ENCODE measurements at places on chromosomes 3 and 15.
A peak's percentile ranks its signal among the peaks of the same experiment; 100 is the strongest.

GRCh38 chr3:191330530-191331048 lies 263 bp upstream of the UTS2B start:
- DNase-seq = no peak

DNA sequence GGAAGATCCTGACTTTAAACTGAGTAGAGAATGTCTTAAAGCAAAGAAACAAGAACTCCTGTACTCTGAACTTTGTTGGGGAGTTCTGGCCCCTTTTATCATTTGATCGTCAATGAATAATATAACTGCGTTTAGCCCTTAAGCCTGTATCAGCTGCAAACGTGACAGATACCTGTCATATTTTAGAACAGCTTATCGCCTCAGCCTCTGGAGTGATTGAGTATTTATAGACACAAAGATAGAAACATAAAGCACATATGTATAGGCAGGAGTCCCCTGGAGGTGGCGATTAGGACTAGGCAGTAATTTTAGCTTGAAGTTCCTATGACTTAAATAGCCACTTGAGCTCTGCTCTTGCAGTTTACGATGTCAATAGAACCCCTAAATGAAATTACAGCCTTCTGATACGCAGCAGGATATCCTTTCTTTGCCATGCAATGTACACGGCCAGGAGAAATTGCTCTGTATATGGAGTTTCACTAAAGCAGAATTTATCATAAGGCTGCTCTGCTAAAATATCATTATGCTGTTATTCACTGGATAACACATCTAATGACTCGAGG lies 321.8 kb downstream of the TIGIT start:
- no peak for DNase-seq

GRCh38 chr15:36831125-36831903 lies 251.9 kb downstream of the CDIN1 start:
- no peak for DNase-seq

DNA sequence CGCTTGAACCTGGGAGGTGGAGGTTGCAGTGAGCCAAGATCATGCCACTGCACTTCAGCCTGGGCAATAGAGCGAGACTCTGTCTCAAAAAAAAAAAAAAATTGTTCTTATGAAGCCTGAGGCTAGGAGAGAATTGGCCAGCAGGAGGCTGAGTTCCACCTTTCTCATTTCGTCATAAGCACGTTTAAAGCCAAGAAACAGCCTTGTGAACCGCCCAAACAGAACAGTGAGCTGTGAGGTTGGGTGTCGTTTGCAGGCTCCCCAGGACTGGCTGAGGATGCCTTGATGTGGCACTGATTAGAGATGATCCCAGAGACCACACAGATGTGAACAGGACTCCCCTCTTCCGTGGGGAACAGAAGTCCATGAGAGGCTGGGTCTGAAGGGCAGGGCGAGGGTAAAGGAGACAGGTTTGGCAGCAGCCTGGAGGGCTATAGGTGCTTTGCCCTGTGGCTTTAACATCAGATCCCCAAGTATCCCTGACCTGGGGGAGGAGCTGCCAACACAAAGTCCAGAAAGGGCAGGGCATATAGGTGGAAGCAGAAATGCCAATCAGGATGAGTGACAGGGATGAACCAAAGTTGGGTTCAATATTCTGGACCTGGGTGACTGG lies 52.9 kb downstream of the CLEC3B start:
- DNase-seq = no peak

DNA sequence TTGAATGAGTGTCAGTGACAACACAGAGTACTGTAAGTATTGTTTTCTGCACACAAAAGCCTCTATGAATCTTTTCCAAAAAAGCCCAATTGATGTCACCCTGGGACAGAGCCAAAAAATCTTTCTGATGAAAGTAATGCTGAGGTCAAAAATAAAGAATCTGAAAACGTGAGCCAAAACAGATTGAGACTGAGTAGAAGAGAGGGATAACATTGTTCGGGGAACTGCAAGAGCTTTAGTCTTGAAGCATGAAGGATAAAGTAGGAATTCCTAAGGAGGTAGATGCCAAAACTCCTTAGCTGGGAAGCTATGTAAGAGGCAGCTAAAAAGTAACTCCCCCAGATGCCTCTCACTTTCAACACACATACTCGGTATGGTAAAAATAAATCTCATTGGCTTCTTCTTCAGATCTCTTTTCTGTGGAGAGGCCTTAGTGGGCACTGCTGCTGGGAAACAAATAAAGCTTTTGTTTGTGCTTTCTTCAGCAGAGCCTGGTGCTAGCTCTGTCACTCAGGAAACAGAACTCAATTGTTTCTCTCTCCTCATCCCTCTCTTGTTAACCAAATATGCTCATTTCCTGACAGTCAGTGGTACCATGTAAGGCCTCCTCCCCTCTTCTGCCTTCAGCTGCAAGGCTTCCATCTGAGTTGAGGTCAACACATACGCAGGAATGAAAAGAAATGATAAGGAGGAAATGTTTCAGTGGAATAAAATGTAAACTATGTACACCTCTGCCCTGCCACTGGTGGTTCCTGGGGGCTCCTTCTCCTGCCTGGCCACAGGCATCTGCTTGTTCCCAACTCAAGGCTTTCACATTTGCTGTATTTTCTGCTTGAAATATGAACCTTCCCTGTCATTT lies 58.1 kb downstream of the CD200 start:
- no peak for DNase-seq

DNA sequence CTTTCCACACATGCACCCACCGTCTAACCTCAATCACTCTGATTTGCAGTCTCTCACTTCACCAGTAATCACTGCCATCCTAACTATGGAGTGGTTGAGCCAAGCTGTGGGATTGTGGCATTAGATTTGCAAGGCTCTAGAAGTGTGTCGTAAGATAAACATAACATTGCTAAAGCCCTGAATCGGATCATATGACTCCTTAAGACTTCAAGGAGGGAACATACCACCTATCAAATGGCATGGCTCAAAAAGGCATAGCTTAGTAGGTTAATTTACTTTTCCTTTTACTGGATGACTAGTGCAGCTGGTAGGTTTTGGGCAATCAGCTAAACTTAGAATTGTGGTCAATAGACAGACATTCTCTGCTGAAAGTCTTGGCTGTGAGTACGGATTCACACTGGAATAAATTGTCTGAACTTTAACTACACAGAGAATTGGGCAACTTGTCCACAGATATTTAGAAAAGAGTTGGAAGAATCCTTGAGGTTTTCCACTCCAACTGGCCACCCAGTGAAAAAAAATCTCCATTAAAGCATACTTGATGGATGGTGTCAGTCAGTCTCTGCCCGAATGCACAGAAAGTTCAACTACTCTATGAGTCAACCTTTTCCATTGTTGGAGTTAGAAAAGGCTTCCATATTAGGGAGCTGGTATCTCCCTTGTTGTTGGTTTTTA lies 476.7 kb upstream of the CBLB start:
- DNase-seq = no peak

DNA sequence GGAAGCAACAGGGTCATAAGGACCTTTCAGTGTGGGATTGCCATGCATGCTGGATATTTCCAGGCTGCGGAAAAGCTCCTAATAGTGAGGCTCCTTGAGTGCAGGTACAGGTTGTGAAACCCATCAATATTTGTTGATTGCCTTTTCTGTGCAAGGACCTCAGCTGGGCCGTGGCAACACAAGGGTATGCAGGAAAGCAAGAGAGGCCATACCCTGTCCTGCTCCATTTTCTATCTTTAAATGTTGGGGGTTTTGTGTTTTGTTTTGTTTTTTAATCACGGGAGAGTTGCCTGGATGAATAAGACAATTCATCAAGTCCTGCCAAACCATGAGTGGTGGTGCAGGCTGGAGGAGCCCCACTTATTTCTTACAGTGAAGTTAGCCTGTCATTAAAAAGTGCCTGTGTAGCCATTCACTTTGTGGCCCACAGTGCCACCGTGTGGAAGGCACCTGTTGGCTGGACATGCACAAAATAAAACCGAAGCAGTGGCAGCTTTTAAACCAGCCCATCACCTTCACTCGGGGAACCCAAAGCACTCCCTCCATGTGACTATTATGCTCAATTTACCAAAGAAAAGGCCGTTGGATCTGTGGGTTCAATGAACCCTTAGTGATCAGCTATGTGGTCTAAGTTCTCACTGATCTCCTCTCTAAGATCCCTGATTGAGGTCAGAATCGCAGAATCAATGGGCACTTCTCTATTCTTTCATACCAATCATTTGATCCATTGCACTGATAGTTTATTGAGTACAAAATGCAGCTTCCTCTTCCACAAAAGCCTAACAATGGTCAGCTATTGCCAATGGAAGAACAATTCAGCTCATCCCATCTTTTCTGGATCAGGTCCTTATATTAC lies 42.2 kb downstream of the CLDN18 start:
- no peak for DNase-seq

DNA sequence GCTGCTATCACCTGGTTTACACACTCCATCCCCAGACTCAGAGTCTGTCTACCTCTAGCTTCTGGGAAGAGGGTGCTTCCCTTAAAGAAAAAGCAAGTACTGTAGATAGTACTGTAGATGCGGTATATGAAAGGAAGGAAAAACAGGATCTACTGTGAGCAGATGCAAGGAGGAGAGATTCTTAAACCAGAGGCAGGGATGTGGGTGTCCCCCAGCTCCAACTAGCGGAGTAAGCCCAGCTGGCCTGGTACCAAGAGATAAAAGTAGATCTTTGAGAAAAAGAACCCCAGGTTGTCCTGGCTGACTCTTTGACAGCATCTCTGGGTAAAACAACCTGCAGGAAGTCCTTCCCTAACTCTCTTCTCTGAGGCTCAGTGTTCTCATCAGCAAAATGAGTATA lies 523.7 kb upstream of the PROK2 start:
- DNase-seq = no peak

DNA sequence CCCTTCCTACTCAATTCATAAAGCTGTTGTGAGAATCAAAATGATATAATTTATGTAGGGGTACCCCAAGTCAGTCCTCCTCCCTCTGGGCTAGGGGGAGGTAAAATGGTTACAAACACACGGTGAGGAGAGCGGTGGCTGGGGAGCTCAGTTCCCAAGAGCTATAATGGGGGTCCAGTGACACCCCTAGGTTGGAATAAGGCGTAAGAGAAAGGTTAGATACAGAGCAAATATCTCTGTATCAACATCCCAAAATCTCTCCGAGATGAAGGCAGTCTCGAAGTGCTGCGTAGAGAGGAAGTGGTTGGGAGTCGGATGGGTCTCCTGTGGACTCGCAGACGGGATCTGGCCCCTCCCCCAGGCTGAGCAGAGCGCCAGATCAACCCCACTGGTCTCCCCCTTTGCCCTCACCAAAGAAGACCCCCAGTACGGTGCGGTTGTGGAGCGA lies 1.8 kb downstream of the DUOX2 start:
- DNase-seq = no peak

DNA sequence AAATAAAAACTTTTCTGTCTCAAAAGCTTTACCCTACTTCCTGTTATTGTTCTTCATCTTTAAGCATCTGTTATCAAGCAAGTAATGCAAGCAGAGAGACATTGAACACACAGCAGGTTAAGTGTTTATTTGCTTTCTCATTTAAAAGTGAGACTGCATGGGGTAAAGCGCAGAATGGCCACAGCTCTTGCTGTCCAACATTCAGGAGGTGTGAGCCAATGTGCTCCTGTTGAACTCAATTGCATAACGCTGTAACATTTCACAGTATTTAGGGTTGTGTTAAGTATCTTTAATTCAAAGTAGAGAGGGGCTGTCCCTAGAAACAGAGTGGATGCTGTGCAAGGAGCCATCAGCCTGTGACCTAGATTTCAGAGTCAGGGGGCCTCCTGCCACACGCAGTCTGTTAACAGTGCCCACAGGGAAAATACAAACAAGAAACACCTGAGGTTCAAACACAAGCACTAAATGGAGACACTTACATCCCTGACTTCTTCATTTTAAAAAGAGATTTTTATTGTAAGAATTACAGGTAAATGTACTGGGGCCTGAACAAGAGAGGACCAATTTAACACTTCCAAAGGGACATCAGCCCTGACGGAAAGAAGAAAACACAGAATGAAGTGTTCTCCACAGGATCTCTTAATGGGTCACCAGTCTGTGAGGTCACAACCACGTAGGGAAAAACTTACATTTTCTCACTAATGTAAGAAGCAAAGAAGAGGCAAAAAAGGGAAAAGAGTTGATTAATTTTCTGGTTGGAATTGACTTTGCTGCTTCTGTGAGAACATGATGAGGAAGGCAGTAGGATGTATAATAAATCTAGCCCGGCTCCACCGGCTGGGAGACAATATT lies 815.1 kb downstream of the VGLL3 start:
- no peak for DNase-seq

- peak; percentile 34 for DNase-seq
Observed at GRCh38 chr15:82298520-82298919, 35.9 kb downstream of the SAXO2 start.

GRCh38 chr3:37096288-37096687 lies 78.1 kb downstream of the LRRFIP2 start:
- DNase-seq = no peak

- no peak for DNase-seq
Observed at GRCh38 chr3:99753268-99753975, 64.2 kb upstream of the CMSS1 start.

- DNase-seq = no peak
Observed at GRCh38 chr3:10700821-10701220, 115.2 kb upstream of the SLC6A11 start.

GRCh38 chr3:4343258-4343657 lies 40.1 kb downstream of the SETMAR start:
- no peak for DNase-seq

DNA sequence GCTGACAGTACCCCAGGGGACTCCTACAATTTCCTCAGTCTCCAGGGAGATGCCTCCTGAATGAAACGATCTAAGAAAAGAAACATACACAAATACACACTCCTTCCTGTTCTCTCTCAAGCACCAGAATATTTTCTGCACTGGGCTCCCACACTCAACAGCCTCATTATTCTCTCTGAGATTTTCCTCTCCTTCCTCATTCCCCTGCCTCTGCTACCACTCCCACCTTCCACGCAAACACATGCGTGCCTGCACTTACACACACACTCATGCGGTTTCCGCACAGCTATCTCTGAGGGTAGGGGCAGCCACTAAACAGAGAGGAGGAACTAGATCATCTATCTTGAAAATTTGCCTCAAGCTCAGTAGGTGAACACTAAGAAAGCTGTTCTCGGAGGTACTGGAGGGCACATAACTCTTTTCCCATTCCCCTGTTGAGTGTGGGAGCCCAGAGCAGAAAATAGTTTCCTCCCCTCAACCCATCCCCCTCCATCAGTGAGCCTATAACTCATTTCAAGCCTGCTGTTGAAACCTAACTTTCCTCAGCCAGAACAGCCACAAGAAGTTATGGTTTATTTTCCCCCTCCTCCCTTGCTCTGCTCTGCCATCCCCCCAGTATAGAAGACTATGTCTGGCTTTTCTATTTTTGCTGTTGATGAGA lies 30.5 kb upstream of the TIPARP start:
- DNase-seq = no peak

- DNase-seq = no peak
Observed at GRCh38 chr3:179321668-179322285, 1.1 kb upstream of the ZNF639 start.

DNA sequence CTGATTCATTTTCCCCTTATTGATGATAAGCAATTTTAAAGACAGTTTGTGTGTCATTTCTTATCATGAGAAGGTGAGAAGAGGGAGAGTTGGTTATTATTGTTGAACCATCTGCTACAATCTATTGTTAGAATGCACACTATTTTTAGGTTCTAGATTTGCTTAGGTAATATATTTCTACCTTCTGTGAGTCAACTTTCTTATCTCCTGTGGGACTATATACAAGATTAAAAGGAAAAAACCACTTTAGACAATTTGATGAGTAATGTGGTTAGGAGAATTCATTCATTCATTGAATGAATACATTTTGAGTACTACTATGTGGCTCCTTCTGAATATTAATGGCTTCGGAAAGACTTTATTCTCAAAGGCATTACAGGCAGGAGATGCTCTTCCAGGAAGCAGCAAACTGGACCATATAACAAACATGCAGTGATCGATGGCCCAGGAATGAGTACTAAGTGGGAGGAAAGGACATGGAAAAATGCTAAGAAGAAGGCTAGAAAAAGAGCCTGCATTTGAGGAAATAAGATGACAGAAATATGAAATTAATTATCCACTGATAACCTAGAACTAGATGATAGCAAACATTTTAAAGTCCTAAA lies 22.4 kb downstream of the SPTSSB start:
- DNase-seq = no peak

Data from stimulated activated CD4-positive, alpha-beta T cell treated with anti-CD3 and anti-CD28 coated beads, Interleukin-12 subunit alpha, Interleukin-12 subunit beta, amount 100 ng/mL, for 4 hours (primary cell).